ENCODE measurements at places on chromosomes 2 and 18. TPM values are rescaled to one million over a fixed set of nuclear protein-coding genes. Genes with fewer than 3 reads are reported as not detected.

DNA sequence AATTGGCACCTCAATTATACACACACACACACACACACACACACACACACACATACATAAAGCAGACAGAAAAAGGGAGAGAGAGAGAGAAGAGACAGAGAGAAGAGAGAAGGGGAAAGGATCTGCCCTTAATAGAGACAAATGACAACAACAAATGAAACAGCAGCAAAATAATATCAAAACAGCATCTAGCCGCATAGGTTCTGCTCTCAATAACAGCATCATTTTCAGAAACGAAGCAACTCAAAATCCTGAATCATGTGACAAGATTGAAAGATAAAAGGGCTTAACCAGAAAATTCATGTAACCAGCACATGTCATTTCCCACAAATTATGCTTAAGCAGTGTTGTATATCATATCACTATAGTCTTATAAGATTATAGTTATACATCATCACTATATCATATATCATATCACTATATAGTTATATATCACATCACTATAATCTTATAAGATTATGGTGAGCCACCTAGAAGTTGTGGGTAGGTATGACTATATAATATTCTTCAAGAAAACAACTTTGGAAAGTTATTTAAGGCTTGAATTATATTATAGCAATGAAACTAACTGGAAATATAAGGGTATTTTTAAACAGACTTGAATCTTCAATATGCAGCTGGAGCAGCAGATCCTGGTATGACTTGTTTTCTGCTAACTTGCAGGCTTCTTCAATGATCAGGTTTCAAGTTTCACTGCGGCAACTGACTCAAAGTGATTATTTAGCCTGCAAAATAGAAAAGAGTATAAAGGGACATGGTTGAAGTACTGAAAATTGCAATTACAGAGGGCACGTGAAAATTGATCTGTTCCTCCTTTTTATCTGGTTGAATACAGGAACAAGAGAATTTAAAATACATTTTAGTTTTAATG lies 16.1 kb upstream of the VPS54 start:
- no peak overlapping the region for H3K27ac ChIP-seq
- H3K4me1 ChIP-seq, result peaks cover 29% of the 10 kb centered on the region
- H3K36me3 ChIP-seq, result no peaks in the 10 kb centered on the region
- H3K27me3 ChIP-seq, result no peaks in the 10 kb centered on the region
- no peak for DNase-seq

- no peak overlapping the region for H3K4me3 ChIP-seq
- peaks cover 10% of the 10 kb centered on the region for H3K36me3 ChIP-seq
- no peaks in the 10 kb centered on the region for H3K27me3 ChIP-seq
- H3K4me1 ChIP-seq, result no peaks in the 10 kb centered on the region
- H3K27ac ChIP-seq, result no peak overlapping the region
Observed at GRCh38 chr2:32732912-32733472, 105.1 kb downstream of the TTC27 start.

DNA sequence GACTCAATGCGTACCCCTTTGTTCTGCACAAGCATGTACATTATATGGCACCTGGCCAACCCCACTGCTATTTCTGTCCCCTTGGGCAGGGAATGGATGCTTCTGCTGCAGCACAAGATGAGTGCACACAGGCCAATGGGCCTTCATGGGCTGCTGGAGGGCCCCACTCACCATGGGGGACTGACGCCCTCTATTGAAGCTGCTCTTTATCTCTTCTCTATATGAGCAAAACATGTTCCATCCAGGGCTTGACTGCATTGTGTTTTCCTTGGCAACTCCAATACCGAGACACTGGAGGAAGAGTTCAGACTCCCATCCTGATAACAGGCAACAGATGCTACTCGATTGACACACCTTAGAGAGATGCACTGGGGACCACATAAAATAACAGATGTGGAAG lies 251.6 kb upstream of the NCKAP5 start:
- no peaks in the 10 kb centered on the region for H3K27me3 ChIP-seq
- H3K4me3 ChIP-seq, result no peak overlapping the region
- H3K27ac ChIP-seq, result no peak overlapping the region
- no peaks in the 10 kb centered on the region for H3K4me1 ChIP-seq
- no peaks in the 10 kb centered on the region for H3K36me3 ChIP-seq
- DNase-seq, result no peak

DNA sequence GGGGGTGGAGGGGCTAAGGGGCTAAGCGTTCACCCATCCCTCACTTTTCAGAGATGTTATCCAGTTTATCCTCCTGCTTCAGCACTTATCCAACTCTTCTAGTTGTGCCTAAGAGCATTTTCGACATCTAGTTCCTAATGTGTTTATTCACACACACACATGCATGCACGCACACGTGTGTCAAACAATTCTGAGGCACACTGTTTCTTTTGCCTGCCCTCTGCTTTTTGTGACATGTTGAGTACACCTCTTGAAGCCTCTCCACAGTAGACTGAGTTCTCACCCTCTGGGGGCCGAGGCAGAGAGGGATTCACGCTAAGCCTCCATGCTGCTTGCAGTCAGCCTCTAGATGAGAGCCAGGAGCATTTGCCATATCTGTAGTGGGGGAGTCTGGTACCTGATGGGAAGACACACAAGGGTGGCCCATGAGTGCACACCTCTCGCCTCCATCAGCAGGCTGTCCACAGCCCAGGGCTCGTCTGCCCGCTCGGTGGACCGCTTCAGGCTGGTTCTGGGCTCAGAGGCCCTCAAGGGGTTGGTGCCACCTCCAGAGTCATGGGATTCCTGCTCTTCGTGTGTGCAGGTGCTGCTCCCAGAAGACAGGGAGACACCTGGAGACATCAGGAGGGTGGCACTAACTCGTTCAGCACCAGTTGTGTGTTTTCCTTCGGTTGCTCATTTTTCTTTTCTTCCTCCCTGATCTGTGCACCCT lies 11.9 kb downstream of the TWIST2 start:
- no peak overlapping the region for H3K4me3 ChIP-seq
- H3K4me1 ChIP-seq, result no peaks in the 10 kb centered on the region
- H3K36me3 ChIP-seq, result no peaks in the 10 kb centered on the region
- peak; percentile 59 for DNase-seq
- no peaks in the 10 kb centered on the region for H3K27me3 ChIP-seq
- H3K27ac ChIP-seq, result no peak overlapping the region

Gene TEKT4
- not detected for total RNA-seq
